ENCODE measurements at places on chromosomes 1 and 21.

DNA sequence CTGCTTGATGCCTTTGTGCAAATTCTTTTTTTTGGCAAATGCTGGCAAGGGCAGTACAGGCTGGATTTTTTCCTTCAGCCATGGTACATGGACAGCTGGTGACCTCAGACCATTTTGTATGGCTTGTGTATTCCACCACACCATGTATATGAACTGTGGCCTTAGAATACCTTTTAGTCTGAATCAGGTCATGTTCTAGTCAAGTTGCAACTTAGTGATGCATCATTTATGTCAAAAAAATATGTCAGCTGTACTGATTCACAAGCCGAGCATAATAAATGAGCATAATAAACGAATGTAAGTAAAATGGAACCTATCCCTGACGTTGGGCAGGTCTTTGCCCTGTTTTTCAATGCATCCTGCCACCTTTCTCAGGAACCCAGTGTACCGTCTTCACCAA lies 219.7 kb upstream of the RUNX1 start:
- DNase-seq, result no peak

GRCh38 chr1:160625725-160626498 lies 20.9 kb downstream of the SLAMF1 start:
- DNase-seq, result no peak

DNA sequence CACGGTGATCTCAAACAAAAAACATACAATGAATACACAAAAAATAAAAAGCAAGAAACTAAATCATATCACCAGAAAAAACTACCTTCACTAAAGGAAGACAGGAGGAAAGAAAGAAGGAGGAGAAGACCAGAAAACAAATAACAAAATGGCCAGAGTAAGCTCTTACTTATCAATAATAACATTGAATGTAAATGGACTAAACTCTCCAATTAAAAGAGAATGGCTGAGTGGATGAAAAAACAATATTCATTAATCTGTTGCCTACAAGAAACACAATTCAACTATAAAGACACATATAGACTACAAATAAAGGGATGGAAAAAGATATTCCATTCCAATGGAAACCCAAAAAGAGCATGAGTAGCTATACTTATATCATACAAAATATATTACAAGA lies 27.2 kb downstream of the LRIF1 start:
- no peak for DNase-seq

DNA sequence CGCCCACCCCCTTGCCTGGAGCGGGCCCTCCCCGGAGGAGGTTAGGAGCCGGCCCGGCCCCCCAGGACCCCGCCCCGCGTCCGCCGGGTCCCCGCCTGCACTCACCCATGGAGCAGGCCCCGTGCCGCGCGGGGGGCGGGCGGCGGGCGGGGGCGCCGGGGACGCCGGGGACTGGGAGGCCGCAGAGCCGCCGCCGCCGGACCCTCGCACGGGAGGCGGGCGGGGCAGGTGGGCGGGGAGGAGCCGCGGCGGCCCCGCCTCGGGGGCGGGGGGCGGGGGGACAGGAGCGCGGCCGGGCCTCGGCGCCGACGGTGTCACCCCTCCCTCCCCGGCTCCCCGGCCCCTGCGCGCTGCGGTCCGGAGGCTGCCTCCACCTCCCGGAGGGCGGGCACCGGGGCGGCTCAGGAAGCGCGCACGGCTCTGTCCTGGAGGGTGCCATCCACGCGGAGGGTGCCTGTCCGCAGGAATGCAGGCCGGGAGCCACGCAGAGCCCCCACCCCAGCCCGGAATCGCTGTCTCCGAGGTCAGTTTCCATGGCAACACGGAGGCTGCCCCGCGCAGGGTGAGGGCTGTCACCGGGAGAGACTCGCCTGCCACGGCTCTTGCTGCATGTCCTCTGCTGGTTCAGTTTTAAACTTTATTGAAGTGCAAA lies 5.9 kb upstream of the PLEKHG5 start:
- no peak for DNase-seq

DNA sequence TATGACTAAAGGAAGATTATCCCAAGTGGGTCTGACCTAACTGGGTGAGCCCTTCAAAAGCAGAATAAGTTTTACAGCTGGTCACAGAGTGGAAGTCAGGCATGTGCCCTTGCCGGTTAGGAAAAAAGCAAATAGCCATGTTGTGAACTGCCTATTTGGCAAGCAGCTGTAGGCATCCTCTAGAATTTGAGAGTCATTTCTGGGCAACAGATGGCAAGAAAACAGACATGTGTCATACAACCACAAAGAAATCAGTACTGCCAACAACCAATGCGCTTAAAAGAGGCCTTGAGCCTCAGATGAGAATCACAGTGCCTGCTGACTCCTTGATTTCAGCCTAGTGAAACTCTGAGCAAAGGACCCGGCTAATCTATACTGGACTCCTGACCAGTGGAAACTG lies 26.8 kb downstream of the LRRC53 start:
- no peak for DNase-seq

GRCh38 chr1:152739841-152740240 lies 18.0 kb upstream of the KPRP start:
- no peak for DNase-seq

- no peak for DNase-seq
These were observed 6.7 kb upstream of the PINK1 start for GRCh38 chr1:20626524-20626923.

GRCh38 chr1:145979746-145980456 lies 15.4 kb downstream of the POLR3GL start:
- DNase-seq, result no peak
